OCI-LY7 (cell line): ENCODE measurements at places on chromosomes 11 and 22. TPM values are rescaled to one million over a fixed set of nuclear protein-coding genes. Genes with fewer than 3 reads are reported as not detected.

Gene CEP126
- 5.9 and 7.3 TPM in 2 replicates for total RNA-seq

Gene C1QTNF4
- 0.30 TPM in 1 of 2 replicates, not detected in the other for total RNA-seq

DNA sequence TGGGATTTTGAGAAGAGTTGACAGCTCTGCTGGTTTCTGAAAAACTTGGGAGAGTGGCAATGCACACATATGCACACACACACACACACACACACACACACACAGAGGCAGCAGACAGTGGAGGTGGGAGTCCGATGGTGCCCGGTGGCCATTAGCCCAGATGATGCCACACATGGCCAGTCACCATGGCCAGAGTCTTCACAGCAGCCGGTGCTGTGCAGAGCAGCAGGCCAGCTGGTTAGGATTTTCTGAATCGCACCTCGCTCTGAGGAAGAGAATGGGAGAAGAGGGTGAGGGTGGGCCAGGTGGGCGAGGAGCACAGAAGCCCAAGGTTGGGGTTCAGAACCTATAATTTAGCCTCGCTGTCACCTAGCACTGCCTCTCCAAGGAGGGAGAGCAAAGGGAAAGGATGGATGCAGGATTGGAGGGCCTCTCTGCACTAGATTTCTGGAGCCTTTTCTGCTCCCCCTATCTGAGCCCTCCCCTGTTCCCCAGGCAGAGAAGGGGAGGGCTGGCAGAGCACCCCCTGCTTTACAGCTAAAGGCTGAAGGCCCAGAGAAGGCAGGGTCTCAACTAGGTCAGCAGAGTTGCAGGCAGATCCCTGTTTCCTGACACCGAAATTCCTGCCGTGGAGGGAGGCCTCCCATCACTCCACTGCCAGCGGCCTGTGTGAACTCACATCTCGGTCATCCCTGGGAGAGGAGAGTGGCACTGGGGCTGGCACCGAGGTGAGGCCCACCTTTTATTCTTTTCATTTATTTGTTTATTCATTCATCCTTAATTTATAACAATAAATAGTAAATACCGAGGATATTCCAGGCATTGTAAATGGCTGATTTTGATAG, 25.8 kb upstream of the FXYD6 start:
- DNase-seq: no peak

DNA sequence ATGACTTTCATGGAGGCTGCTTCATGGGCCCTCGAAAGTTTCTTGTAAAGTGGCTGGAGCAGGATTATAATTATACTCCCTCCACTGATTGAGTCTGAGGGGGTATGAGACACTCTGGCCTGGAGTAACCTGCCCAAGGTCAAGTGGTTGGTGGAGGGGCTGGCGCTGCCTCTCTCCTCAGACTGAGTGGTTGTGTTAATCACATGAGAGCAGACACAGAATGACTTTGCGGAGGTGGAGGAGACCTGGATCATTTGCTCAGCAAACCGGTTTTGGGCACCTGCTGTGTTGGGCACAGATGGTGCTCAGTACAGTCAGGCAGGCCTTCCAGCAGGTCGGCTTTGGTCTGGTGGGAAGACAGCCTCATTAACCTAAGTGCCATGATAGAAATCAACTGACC, 11.8 kb downstream of the BCR start:
- DNase-seq: no peak

GRCh38 chr11:72724851-72725723, 27.1 kb downstream of the ARAP1 start:
- peak; percentile 90 for DNase-seq

DNA sequence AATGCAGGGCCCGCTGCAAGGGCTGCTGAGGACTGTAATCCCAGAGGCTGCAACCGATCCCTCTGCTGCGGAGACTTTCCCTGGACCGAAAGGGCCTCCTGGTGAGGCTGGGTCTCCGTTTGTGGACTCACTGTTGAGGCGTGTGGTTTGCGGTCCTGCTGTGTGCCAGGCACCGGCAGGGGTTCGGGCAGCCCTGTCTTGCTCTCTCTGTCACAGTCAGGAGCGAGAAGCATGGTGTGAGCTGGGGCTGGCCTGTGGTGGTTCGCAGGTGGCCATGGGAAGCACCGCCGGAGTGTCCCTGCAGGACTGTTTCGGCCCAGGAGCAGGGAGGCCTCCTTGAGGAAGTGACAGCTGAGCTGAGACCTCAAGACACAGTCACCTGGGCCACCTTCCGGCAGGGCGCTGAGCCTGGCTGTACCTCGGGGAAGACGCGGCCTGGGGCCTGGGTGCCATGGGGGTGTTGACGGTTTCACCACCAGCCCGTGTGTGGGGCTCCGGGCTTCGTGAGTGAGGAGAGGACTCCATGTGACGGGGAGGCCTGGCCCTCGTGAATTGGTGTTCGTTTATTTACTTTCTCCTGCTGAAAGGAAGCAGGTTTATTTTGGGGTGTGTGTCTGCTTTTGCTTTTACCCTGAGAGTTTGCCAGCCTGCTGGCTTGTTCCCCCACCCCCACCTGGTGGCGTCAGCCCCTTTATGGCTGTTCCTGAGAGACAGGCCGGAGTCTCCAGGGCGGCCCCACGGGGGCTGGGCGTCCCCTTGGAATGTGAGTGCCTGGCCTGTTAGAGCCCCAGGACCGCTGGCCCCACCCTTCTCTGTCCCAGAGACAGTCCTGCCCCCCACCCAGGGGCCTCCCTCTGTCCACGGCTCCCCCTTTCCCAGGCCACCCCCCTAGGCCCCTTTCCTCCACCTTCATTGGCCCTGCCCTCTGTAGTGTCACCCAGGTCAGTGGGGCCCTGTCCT, 122.5 kb downstream of the KCNQ1OT1 start:
- DNase-seq: no peak

DNA sequence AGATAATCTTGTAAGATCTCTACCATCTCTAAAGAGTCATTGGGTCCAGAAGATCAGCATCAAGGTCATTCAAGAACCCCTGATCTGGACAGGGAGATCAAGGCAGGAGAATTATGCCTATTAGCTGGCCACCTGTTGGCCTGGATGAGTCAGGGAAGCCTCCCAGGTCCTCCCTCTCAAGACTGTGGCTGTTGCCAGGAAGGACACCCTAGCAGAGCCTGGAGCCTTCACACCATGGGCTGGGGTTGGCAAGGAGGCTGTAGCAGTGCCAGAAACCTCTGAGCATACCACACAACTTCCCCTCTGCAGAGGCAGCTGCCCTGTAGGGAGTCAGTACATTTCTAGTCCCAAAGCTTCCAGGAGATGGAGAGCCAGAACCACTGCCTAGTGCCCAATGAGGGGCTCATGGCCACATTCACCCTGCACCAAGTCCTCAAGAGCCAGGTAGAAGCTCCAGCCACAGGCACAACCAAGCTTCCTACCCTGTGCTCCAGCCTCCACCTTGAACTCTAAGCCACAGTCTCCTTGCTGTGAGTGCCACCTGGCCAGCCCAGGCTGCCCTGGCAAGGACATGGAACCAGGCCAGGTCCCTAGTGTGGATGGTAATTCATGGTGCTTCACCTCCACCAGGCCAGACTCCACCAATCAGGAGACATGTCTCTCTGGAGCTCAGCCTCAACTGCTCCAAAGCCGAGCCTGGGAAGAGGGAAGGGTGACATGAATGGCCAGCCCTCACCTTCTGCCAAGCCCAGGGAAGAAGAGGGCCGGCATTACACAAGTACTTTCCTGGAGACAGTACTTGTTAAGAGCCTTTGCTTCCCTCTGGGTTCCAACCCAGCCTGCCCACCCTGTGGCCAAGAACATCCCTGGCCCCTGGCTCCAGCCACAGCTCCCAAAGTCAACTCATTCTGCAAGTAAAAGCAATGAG, 124.3 kb downstream of the BUD13 start:
- no peak for DNase-seq

DNA sequence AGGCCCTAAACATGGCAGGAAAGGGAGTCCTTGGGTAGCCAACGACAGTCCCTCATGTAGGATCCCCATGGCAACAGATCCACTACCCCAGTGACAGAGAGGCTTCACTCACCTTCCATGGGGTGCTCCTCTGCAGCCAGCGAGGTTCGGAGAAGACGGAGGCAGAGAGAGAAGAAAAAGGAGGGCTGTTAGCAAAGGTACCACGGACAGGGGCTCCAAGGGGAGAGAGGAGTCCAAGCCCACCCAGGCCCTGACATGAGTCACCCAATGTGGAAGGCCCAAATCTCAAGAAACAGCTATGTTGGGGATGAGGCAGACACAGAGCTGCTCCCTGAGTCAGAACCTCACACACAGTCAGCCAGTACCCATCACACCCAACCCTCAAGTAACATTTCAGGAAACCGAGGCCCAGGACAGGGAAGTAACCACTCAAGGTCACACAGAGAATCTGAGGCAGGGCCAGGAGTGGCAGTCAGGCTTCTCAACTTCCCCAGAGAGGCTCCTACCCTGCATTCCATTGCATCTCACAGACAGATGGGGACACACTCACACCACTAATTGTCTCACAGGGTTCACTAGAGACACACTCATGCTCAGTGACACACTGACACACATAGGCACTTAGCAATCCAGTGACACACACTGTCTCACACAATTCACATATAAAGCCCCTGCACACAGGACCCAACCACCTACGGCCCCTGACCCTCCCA, 25.2 kb downstream of the NRXN2 start:
- DNase-seq: no peak

DNA sequence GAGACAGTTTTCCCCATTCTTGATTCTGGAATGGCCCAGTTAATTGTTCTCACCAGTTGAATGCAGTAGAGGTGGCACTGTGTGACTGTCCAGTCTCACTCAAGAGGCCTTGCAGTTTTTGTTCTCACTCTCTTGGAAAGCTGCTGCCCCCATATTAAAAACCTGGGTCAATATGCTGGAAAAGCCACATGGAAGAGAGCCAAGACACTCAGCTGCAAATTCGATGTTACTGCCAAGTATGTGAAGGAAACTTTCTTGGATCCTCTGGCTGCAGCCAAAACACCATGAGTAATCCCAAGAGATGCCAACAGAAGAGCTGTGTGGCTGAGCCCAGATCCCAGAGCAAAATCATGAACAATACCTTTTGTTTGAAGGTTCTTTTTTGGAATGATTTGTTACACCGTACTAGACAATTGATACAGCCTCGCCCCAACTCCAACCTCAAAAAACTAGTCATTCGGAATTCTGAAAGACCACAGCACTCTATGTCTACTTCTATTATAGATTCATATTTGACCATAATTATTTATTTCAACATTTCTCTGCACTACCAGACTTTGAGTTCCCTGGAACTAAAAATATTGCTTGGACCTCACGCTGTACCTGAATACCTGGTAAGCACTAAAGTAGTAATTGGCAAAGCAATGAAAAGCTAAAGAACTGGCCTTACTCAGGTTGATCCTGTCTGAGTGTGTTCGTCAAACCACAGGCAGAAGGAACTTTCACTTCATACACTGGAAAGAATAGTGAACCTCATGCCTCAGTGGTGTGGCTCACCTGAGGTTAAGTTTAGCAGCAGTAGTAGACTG, 378.8 kb downstream of the ETS1 start:
- DNase-seq: no peak

- DNase-seq: no peak
These were observed 16.6 kb downstream of the PAK1 start for GRCh38 chr11:77457340-77457739.

DNA sequence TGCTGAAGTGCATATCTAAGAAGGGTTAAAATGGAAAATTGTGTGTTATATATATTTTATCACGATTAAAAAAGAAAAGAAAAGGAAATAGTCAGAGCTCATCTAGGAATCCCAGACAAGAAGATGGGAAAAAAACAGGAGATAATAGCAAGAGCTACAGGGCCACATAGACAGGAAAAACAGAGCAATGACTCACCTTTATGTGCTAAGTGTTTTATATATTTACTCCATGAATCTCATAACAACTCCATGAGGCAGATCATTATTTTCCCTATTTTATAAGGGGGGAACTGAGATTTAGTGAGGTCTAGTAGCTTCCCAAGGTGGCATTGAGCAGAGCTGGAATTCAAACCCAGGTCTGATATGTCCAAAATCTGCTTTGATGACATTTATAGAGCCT, 18.1 kb upstream of the ELF5 start:
- no peak for DNase-seq

DNA sequence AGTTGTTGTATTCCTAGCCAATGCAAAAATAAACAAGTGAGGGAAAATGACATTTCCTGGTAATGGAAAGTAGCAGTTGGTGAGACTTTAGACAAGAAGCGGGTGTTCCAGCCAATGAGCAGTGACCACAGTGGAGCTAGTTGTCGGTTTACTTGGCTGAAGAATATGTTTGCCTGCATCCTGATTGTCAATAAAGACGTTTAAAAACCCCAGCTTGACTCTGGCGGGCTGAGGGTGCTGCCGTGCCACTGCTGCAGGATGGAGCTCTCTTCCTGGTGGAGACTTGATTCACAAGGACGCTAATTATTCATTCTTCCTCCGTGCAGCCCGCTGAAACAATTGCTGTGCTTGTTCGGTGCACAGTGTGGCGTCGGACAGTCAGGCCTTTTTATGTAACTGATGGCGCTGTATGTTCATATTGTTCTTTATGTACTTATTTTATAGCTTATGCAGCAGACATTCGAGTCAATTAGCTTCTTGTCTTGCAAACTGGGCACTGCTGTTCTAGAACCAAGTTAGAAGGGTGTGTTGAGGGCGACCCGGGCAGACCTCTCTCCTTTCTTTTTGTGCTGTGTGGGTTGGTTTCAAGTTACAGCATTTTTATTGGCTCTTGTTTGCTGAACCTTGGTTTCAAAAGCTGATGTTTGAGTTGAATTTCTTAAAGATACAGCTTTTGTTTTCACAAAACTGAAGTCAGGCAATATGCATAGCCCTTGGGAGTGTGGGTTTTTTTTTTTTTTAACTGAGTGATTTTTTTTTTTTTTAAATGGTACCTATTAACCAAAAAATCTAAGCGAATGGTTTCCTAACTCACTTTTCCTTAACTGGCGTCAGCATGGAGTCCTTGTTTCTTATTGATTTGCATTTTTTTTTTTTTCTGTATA, 153.9 kb downstream of the TEAD1 start:
- DNase-seq: peak; percentile 46

DNA sequence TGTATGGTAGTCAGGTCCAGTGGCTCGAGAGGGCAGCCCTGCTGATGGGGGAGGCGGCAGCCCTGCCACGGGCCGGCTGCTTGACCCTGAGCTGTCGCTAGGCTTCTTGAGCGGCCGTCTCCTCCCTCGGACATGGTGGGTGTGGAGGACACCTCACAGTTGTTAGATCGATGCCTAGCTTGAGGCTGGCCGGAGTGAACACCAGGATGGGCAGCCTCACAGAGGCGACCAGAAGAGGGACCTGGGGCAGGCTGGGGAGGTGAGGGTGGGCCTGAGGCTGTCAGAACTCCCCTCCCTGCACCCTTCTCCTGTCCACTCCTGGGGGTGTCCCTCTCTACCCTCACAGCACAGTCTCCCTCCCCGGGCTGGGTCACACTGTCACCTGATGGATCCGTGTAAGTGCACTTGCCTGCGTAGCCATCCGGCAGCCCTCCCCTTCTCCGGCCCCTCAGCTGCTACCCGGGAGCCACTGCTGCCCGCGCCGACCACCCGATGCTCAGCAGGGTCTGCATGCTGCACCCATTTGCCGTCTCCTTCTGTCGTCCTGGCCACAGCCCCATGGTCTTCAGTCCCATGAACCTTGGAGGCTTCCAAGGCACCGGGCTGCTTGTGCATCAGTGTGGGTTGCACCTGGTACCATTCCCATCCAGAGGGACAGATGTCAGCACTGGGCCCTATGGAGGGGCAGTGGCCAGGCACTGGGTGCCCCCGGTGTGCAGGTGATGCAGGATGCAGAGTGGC, 394.1 kb downstream of the TBC1D22A start:
- DNase-seq: no peak

GRCh38 chr22:32378707-32379272, 21.1 kb downstream of the RFPL3 start:
- peak; percentile 10 for DNase-seq
